Testis (tissue), 5 donors: ENCODE measurements at places on chromosomes 7 and 10.

GRCh38 chr7:98000356-98000755 is 10.4 kb upstream of the OCM2 start:
- no peak for DNase-seq

GRCh38 chr7:157012113-157012547 is 1.7 kb upstream of the MNX1 start:
- DNase-seq: no peak

DNA sequence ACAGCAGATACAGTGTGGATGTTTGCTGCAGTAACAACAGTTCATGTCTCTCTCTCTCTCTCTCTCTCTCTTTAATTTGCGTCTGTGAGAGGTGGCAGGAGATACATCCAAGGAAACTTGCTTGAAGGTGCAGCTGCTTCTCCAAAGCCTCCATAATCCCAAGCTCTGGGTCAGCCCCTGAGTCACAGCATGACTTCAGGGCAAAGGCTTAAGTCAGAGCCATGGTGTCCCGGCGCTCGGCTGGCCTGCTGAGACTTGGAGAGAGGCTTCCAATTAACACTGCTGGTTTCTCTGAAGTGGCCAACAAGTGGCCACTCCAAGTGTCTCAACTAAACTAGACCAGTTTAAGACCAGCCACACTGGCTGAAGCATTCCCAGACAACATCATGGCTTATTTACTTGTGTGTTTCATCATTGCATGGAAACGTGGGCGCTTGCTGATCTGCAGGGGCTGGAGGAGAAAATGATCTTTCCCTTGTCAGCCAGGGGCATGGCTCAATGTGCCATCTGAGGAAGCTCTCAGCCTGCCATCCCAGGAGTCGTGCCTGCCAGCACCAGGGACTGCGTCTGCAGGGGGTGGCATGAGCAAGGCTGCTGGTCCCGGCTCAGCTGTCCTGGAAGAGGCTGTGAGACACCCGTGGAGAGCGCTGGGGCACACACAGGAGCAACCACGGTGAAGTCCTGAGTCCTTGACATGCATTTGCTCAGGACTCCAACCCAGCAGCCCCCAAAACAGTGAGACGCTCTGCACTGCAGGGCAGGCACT is 254.2 kb downstream of the COBL start:
- no peak for DNase-seq

DNA sequence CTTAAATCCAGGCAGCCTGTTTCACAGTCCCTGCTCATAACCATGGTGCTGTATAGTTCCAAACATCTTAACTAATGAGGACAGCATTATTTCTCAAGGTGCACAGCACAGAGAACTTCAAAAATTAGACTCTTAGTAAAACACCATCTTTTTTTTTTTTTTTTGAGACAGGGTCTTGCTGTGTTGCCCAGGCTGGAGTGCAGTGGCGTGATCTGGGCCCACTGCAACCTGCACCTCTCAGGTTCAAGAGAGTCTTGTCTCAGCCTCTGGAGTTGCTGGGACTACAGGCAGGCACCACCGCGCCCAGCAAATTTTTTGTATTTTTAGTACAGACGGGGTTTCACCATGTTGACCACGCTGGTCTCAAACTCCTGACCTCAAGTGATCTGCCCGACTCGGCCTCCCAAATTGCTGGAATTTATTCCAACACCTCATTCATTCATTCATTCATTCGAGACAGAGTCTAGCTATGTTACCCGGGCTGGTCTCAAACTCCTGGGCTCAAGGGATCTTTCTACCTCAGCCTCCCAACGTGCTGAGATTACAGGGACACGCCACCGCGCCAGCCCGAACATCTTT is 507 bp upstream of the TMEM254 start:
- no peak for DNase-seq

DNA sequence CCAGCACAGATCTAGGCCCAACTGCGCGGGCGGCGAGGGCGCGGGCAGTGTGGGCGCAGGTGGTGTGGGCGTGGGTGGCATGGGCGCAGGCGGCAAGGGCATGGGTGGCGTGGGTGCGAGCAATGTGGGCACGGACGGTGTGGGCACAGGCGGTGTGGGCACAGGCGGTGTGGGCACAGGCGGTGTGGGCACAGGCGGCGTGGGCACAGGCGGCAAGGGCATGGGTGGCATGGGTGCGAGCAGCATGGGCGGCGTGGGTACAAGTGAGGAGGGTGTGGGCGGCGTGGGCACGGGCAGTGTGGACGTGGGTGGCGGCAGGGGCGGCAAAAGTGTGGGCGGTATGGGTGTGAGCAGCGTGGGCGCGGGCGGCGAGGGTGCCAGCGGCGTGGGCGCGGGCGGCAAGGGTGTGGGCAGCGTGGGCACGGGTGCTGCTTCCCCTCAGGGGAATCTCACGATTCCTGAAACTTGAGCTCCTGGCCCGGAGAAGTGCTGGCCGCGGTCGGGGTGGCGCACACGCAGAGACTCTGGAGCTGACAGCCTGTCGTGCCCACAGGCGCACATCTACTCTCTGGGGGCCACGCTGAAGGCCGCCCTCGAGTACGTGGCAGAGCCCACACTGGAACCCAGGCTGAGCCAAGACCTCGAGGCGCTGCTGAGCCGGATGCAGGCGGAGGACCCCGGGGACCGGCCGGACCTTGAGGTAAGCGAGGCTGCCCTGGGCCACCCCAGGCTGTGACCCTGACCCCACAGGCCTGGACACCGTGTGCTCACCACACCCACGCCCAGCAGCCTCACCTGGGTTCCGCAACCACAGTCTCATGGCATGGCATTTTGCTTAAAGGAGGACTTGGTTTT is 23.0 kb downstream of the KNDC1 start:
- no peak for DNase-seq

- DNase-seq: no peak
These were observed 99.4 kb downstream of the EBF3 start for GRCh38 chr10:129864601-129865126.

- no peak for DNase-seq
These were observed 7.4 kb downstream of the CPSF4 start for GRCh38 chr7:99446096-99446495.

DNA sequence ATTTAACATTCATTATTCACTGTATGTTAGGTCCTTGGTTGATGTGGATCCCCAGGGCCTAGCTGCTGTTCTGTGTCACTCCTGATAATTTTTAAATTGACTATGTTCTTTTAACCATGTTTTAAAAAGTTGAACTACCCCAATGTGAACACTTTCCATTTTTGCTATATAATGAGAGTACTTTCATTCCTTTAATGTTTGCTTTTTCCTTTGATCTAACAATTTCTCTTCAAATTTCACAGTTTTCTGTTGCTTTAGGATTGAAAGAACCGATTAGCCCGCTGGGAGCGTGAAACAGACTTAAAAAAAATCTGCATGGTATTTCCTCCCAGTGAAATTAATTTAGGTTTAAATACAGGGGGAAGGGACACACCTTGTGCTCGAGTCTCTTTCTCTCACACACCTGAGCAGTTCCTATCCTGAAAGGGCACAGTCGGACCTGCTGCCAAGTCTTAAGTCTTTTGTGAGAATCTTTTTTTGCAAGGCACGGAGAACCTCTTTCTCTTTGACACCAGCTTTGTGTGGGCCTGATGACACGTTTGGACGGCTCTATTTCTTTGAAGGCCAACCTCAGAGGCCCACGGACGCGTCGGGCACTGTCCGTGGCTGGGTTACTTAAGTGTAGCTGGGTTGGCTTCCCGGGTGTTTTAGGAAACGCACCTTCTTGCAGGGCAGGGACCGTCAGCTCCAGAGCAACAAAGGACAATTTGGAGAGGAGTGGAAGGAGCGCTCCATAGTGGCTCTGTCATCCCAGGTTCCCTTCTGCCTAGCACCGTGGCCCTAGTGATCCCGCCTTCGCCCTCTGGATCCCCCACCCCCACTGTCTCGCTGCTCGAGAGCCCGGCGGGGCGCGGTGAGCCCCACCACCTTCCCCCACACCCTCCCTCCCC is 1.0 kb upstream of the CHN2 start:
- DNase-seq: no peak

- DNase-seq: no peak
These were observed 19.6 kb upstream of the ASCC1 start for GRCh38 chr10:72235544-72236279.

- no peak for DNase-seq
These were observed 69.8 kb downstream of the HDAC9 start for GRCh38 chr7:18565337-18565736.

DNA sequence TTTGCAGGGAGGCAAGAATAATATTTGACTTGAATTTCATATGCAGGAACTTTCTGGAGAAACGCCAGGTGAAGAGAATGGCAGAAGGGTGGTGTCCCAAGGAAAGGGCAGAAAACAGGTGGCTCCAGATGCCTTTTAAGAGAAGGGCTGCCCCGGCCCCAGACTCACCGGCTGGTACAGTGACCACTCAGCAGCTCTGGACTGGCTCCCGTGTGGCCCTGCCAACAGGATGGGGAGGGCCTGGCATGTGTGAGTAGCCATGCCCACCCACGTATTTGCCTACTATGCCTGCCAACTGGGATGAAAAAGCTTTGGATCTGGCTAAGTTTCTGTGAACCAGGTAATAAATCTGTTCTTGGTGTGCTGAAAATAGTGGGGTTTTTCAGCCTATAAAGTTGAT is 159.5 kb downstream of the PRKAG2 start:
- no peak for DNase-seq

- DNase-seq: peak; percentile 10
These were observed 7.1 kb downstream of the MMRN2 start for GRCh38 chr10:86950349-86950748.

- DNase-seq: no peak
These were observed 11.1 kb downstream of the CAMK2G start for GRCh38 chr10:73863039-73863817.

DNA sequence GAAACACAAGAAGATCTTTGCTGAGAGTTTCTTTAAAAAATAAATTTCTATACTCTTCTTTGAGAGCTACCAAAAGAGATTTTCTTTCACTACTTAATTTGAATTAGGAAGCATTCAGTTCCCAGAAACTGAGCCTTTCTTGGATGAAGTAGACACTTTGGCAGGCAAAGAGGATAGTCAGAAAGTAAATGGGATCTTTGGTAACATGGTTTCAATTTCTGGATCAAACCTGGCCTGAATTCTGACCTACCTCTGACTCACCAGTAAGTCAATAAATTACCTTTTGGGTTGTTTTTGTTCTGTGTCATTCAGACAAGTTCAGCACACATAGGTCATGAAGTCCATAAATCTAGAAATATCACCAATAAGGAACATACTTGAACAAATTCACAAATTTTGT is 26.8 kb upstream of the CABCOCO1 start:
- no peak for DNase-seq

DNA sequence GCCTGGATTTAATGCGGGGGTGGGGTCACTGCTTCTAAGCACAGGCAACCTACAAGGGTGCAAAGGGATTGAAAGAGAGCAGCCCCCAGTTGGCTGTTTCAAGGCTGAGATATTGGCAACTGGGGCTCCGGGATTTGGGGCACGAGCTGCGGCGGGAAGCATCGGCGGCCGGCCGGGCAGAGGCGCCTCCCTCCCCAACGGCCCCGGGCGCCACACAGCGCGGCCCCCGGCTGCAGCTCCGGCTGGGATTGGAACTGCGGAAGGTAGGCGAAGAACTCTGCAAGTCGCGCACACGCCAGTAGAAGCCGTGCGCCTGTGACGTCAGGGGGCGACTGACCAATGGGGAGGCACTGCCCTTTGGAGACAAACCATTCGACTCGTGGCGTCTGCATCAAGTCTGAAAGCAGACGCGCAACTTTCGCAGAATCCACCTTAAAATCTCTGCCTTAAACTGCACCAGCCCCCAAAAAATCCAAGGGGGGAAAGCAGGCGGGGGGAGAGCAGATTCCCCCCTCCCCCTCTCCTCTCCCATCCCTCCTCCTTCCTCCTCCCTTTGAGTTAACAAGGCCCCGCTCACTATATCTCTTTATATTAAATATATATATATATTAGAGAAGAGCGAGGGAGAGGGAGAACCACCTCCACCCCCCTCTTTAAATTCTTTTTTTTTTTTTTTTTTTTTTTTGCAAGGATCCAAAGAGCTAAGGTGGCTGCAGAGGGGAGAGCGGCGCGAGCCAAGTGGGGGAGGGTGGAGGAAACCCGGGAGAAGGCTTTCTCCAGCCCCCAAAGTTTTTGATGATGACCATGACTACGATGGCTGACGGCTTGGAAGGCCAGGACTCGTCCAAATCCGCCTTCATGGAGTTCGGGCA is at the start of gene DLX6:
Gene DLX6 (plus strand): TSS at position 371 of the 872 bp plus-strand sequence. CDS start 425 bp downstream, at position 796.
- DNase-seq: peak; percentile 83

GRCh38 chr7:16945372-16945771 is 63.6 kb upstream of the AGR3 start:
- DNase-seq: no peak
